ENCODE measurements at places on chromosomes 5 and 9.

- H3K27ac ChIP-seq = no peak overlapping the region
- no peaks in the 10 kb centered on the region for H3K27me3 ChIP-seq
- peaks cover 42% of the 10 kb centered on the region for H3K4me1 ChIP-seq
- no peaks in the 10 kb centered on the region for H3K36me3 ChIP-seq
Observed at GRCh38 chr5:155471027-155471426, 457.5 kb downstream of the KIF4B start.

DNA sequence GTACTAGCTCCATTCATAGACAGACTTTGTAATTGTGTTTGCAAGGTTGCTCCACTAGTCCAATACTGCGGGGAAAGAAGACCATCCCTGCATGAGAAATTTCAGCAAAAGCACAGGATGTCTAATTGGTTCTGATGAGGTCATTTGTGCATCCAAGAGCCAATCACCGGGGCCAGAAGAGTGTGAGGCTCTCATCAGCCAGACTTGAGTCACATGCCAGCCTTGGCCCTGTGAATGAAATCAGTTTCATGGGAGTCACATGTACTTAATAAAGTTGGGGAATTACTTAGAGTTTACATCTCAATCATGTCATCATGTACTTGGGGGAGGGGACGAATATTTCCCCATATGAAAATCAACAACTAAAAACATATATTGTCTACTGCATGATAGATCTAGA lies 1236.0 kb downstream of the MAT2B start:
- no peaks in the 10 kb centered on the region for H3K4me1 ChIP-seq
- peaks cover 1% of the 10 kb centered on the region for H3K27me3 ChIP-seq
- H3K27ac ChIP-seq = no peak overlapping the region
- H3K36me3 ChIP-seq = no peaks in the 10 kb centered on the region
- no peak for DNase-seq

DNA sequence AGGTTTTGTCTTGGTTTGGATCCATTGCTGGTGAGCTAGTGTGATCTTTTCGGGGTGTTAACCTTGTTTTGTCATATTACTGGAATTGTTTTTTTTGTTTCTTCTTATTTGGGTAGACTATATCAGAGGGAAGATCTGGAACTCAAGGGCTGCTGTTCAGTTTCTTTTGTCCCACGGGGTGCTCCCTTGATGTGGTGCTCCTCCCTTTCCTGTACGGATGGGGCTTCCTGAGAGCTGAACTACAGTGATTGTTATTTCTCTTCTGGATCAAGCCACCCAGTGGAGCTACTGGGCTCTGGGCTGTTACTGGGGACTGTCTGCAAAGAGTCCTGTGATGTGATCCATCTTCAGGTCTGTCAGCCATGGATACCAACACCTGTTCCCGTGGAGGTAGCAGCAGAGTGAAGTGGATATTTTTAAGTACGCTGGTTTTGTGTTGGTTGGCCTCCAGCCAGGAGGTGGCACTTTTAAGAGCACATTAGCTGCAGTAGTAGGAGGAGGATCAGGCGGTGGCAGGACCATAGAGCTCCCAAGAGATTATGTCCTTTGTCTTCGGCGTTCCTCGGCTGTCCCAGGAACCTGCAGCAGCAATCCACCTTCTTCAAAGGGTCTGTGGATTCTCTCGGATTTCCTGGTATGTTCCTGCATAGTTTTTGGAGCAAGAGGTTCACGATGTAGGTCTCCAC lies 27.2 kb downstream of the SCAMP1 start:
- no peak overlapping the region for H3K27ac ChIP-seq
- peaks cover 2% of the 10 kb centered on the region for H3K27me3 ChIP-seq
- H3K36me3 ChIP-seq = peaks cover 19% of the 10 kb centered on the region

- no peak for DNase-seq
- peaks cover 11% of the 10 kb centered on the region for H3K4me1 ChIP-seq
- peaks cover 34% of the 10 kb centered on the region for H3K36me3 ChIP-seq
Observed at GRCh38 chr9:19373527-19373926, 6.5 kb downstream of the RPS6 start.

GRCh38 chr9:68983008-68983411 lies 30.9 kb downstream of the PRKACG start:
- H3K4me3 ChIP-seq = no peak overlapping the region
- H3K36me3 ChIP-seq = no peaks in the 10 kb centered on the region
- H3K27ac ChIP-seq = no peak overlapping the region
- peaks cover 33% of the 10 kb centered on the region for H3K4me1 ChIP-seq
- no peak for DNase-seq

DNA sequence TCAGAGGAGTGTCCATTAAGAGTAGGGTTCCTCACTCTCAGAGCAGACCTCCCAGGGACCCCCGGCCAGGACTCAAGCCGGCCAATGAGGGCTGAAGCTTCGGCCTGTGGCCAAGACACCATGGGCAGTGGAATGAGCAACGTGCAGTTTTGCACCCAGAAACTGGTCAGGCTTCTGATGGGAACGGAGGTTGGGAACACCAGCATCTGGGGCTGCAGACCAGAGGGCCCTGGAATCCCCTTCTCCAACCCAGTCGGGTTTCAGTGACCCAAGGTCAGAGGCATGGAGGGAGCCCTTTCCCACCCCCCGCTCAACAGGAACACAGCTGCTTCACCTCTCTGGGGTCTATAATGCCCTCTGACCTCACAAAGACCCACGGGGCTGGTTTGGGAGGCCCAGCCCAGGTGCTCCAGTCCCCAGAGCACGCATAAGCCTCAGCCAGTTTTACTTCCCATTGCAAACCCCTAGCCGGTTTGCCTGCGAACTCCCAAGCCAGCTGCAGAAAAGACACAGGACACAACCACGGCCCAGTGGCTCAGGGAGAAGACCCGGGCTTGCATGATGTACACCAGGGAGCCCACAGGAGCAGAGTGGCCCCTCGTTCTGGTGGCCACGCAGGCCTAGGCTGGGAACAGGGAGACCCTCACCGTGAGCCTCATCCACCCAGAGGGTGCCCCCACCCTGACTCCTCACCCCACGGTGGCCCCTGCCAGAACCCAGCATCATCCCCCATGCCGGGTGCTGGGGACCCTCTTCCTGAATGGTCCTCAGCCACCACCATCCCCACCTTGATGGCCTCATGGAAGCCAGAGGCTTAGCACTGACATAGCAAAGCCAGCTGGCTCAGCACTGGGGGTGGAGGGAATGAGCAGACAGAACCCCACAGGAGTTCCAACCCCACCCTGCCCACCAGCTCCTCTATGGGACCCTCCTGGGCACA lies 30.6 kb downstream of the VAV2 start:
- no peak for DNase-seq
- no peak overlapping the region for H3K27ac ChIP-seq
- H3K4me3 ChIP-seq = no peak overlapping the region
- H3K36me3 ChIP-seq = peaks cover 5% of the 10 kb centered on the region
- peaks cover 22% of the 10 kb centered on the region for H3K4me1 ChIP-seq

DNA sequence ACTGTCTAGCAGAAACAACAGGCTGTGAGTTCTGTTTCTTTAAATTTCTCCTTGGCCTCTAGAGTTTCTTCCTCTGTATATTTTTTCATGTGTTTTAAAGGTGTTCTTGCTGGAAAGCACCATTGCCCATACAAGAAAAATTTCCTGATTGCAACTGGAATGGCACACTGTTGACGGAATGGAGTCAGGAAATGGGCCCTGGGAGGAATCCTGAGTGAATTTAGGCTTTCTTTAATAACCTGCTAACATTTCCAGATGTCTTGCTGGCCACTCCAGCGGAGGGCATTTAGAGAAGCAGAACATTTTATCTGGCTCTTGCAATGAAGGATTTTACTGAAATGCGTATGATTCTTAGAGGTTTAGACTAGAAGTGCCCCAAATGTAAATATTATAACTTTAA lies 736.3 kb downstream of the TAF11L14 start:
- H3K27ac ChIP-seq = no peak overlapping the region
- DNase-seq = no peak
- no peaks in the 10 kb centered on the region for H3K4me1 ChIP-seq
- H3K36me3 ChIP-seq = no peaks in the 10 kb centered on the region
- H3K4me3 ChIP-seq = no peak overlapping the region

All from endothelial cell (in vitro differentiated cells).